Sigmoid colon (tissue), 7 donors: ENCODE measurements at places on chromosomes 4 and X. TPM values are rescaled to one million over a fixed set of nuclear protein-coding genes. Genes with fewer than 3 reads are reported as not detected.

- no peak for DNase-seq
Measured at GRCh38 chr4:156496797-156497196, 474.8 kb downstream of the PDGFC start.

DHX15 gene
- 121 TPM for total RNA-seq

RNF150 gene
- 66.7 TPM for total RNA-seq

- peak; percentile 80 for DNase-seq
Measured at GRCh38 chr4:55291227-55291640, 54.8 kb upstream of the SRD5A3 start.

DNA sequence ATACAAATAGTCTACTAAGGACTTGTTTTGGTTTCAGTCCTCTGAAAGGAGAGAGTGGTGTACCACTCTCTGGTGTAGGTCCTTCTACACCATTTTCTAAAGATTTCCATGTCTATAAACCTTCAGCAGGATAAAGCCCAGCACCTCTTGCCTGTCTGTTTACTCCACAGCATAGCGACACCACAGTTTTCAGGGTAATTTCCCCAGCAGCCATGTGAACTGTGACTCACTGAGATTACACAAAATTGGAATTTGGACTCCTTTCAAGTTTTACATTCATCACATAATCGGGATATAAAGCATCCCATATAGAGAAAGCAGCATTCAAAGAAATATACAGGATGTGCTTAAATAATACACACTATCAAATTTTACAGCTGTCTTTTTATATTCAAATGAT, 229.6 kb downstream of the PRDM5 start:
- no peak for DNase-seq

SLC16A2 gene
- total RNA-seq: 7.8 TPM

DNA sequence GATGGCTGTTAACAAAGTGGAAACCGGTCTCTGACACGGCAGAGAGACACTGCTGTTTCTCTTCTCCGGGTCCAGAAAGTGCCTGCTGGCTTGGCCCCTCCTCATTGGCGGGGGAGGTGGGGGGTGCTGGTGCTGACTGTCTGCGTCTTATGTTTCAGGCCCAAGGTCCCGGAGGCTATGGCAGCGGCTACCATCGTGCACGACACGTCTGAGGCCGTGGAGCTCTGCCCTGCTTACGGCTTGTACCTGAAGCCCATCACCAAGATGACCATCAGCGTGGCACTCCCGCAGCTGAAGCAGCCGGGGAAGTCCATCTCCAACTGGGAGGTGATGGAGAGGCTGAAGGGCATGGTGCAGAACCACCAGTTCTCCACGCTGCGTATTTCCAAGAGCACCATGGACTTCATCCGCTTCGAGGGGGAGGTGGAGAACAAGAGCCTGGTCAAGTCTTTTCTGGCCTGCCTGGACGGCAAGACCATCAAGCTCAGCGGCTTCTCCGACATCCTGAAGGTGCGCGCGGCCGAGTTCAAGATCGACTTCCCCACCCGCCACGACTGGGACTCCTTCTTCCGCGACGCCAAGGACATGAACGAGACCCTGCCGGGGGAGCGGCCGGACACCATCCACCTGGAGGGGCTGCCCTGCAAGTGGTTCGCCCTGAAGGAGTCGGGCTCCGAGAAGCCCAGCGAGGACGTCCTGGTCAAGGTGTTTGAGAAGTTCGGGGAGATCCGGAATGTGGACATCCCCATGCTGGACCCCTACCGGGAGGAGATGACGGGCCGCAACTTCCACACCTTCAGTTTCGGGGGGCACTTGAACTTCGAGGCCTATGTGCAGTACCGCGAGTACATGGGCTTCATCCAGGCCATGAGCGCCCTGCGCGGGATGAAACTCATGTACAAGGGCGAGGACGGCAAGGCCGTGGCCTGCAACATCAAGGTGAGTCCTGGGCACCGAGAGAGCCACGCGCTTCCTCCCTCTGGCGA, 2.2 kb downstream of the AKAP17A start:
- no peak for DNase-seq

SLC4A4 gene
- 3.0 TPM for total RNA-seq

KDM5C gene
- 73.4 TPM for total RNA-seq

- no peak for DNase-seq
Measured at GRCh38 chrX:110284159-110284558, 33.7 kb downstream of the AMMECR1 start.

DNA sequence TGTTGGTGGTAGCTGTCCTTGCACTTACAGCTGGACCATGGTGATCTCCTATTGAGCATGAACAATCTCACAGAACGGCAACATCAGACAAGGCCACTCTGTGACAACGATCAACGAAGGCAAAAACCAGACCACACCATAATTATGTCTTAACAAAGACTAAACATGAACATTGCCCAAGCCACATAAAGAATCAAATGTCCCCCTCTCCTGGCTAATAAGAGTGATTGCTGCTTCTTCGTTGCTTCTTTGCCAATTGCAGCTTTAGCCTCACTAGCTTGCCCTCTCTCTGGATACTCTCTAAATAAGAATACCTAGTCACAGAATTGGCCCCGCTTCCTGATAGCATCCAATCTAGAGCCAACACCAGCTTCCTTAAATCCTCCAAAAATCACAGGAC, 41.5 kb upstream of the PGRMC1 start:
- DNase-seq: no peak

DNA sequence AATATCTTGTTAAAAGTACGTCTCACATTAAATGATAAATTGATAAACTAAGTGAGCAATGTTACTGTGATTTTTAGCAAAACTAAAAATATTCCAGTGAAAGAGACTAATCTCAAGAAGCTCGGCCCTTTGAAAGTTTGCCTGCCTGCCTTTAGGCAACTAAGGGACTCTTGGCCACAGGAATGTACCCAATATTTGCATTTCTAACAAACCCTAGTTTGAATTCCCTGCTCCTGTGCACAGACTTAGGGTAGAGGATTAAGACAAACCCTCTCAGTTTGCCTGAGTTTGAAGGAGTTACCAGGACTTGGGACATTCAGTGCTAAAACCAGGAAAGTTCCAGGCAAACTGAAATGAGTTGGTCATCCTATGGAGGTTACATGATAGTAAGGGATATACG, 157.1 kb downstream of the SCFD2 start:
- DNase-seq: no peak

GRCh38 chr4:94519019-94519418, 67.3 kb downstream of the PDLIM5 start:
- DNase-seq: no peak

USP27X gene
- 5.4 TPM for total RNA-seq

PKD2 gene
- 123 TPM for total RNA-seq

DNA sequence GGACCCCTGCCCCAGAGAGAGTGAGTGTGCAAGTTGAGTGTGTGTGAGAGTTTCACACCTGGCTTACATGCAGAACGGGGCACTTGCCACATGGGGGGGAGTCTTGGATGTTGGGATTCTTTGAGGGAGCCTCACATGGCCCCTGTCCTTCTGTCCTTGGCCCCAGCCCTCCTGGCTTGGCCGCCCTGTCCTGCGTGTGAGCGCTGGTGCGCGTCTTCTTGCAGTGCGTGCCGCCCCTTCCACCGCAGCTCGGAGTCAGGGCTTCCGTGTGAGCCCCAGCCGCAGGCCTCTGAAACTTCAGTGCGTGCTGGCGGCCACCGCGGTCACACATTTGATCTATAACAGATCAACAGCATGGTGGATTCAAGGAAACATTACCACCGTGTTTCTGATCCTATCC, 30.1 kb upstream of the HGFAC start:
- peak; percentile 52 for DNase-seq

DNA sequence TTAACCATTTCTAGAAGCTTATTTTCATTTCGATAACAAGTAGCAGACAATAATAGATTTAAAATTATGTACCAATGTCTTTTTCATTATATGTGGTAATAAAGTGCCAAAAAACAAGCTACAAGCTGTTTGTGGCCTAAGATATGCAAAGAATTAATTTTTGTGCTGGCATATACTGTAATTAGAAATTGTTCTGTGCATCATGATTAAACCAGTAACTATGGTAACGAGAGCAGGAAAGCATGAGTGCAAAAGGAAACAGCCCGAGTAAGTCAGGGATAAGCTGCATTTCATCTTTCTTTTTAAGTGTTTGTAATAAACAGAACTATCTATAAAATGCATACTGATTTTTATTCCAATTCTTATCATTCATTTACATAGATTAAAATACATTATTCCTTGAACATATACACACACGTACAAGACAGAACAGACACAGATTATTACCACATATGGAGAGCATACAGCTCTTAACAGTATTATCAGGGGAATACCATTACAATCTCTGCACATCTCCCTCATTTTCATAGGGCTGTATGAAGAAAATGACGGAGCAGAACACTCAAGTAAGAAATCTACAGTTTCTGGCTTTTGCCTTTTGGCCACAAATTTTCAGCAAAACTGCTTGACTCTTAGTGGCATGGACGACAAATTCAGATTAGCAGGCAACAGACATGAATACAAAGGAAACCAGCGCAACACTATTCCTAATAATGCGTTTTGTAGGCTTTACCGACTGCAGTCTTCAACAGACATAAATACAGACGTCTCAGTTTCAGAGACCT, 121.3 kb upstream of the WDR17 start:
- no peak for DNase-seq

DNA sequence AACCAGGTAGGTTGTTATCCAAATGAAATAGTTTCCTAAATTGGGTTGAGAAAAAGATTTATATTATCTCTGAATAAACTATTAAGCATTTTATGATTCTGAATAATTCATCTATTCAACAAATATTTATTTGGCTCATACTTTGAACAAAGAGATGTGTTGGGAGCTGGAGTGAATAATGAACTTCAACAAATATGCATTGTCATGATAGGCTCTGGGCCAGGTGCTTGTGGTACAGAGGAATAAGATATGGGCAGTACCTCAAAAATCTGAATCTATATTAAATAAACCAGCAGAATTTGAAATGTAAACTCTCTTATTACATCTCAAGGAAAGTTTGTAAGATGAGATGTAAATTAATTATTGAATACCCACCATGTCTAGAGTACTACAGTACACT, 75.7 kb upstream of the DCLK2 start:
- no peak for DNase-seq

MAGEA4 gene
- total RNA-seq: not detected

DNA sequence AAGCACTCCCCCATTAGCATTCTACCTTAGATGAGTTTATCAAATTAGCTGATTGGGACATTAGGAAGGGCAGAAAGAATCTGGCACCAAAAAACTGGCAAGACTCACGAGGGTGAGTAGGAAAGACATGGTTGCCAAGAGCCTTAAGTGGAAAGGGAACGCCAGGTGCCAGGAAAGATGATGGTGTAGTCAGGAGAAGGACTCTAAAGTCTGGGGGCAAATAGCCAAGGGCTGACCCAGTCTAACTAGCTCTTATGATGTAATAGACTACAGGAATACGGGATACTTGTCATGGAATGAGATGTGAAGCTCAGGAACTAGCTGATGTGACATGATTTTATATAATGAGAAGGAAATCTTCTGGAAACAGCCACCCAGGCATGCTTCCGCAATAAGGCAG, 94.8 kb downstream of the MBNL3 start:
- no peak for DNase-seq

HPSE gene
- total RNA-seq: 0.66 TPM

CENPVL2 gene
- not detected for total RNA-seq

GPM6B gene
- 24.9 TPM for total RNA-seq

GRCh38 chr4:115972967-115973366, 859.5 kb upstream of the NDST4 start:
- DNase-seq: no peak

DNA sequence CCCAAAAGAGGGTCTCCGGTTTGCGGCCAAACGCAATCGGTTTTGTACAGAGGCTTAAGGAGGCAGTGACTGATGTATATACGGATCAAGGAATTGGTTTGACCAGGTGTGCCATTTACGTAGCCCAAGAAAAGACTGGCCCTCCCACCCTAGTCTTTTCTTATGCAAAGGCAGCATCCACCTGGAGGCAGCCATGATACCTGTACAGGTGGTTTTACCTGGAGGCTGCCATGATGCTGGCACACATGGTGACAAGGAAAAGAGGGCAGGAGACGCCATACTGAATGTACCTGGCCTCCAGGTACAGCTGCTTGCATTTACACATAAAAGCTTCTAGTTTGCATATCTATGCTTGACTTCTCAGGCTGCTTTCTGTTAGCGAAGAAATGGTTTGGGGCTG, 917.7 kb upstream of the INTU start:
- no peak for DNase-seq

DNA sequence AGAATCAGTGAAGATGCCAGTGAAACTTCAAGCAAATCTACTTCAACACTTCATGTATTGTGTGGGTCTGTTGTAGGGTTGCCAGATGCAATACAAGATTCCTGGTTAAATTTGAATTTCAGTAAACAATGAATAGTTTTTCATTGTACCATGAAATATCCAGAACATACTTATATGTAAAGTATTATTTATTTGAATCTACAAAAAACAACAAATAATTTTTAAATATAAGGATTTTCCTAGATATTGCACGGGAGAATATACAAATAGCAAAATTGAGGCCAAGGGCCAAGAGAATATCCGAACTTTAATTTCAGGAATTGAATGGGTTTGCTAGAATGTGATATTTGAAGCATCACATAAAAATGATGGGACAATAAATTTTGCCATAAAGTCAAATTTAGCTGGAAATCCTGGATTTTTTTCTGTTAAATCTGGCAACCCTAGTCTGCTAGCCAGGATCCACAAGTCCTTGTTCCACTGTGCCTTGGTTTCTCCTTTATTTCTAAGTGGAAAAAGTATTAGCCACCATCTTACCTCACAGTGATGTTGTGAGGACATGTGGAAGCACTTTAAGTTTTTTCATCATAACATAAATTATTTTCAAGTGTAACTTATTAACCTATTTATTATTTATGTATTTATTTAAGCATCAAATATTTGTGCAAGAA, 2.3 kb downstream of the CXCL8 start:
- DNase-seq: no peak

GRCh38 chr4:126560794-126561193, 1072.0 kb upstream of the INTU start:
- no peak for DNase-seq

GRCh38 chrX:137236837-137237236, 203.0 kb upstream of the GPR101 start:
- DNase-seq: no peak

GLRA3 gene
- total RNA-seq: under 0.01 TPM

DNA sequence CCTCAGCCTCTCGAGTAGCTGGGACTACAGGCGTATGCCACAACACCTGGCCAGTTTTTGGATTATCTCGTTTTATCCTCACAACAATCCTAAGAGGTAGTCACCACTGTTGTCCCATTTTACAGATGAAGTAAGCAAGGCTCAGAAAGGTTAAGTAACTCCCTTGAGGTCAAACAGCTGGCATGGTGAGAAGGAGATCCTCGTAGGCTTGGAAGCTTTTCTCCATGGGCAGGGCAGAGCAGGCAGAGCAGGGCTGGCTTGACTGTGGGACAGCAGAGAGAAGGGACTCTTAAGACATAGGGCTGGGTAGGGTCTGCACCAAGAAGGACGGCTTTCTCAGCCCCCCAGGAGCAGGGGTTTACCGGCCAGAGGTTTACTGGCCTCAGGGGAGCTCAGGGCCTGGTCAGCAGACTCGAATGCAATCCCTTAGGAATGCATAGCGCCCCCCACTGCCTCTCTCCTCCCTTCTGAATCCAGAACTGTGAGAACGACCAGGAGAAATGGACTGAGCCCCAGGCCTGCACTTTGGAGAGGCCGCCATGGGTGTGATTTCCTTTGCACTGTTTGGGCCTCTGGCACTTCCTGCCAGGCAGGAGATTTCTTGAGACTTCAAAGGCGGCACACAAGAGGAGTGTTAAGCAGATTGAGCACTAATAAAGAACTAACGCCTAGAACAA, 14.0 kb upstream of the CDKN2AIP start:
- no peak for DNase-seq
